ENCODE measurements at places on chromosomes 16 and 17. TPM values are rescaled to one million over a fixed set of nuclear protein-coding genes. Genes with fewer than 3 reads are reported as not detected.

The PTGES3L gene
- 3.0 TPM for total RNA-seq

The ENPP7 gene
- 0.27 TPM for total RNA-seq

The SPATA22 gene
- total RNA-seq: 0.27 TPM

The WNT9B gene
- under 0.01 TPM for total RNA-seq

The BAHCC1 gene
- total RNA-seq: 21.3 TPM

The PNMT gene
- 3.8 TPM for total RNA-seq

The ZNF18 gene
- 5.4 TPM for total RNA-seq

The KRTAP1-1 gene
- total RNA-seq: not detected

The KRTAP3-1 gene
- not detected for total RNA-seq

The TLCD3B gene
- total RNA-seq: 0.54 TPM

The TEX14 gene
- 0.27 TPM for total RNA-seq

The ADGRG3 gene
- total RNA-seq: 2.7 TPM

The GNAO1 gene
- total RNA-seq: under 0.01 TPM

The C16orf46 gene
- 1.9 TPM for total RNA-seq

The SMIM22 gene
- total RNA-seq: not detected

The RPRML gene
- total RNA-seq: 0.27 TPM

The OR1A1 gene
- not detected for total RNA-seq

The DYNLRB2 gene
- total RNA-seq: 0.27 TPM

The TP53TG3 gene
- total RNA-seq: 0.27 TPM

The EARS2 gene
- total RNA-seq: 35.8 TPM

The CHST4 gene
- not detected for total RNA-seq

The THOC6 gene
- 45.0 TPM for total RNA-seq

The DBF4B gene
- total RNA-seq: 4.8 TPM

The NPIPB6 gene
- total RNA-seq: 1.1 TPM

The TXNDC11 gene
- total RNA-seq: 35.0 TPM

The ZNF423 gene
- 0.81 TPM for total RNA-seq

The AGRP gene
- not detected for total RNA-seq
